ENCODE measurements at places on chromosomes 6 and 20.

GRCh38 chr6:127864701-127865100, 36.2 kb downstream of the THEMIS start:
- no peak for DNase-seq

DNA sequence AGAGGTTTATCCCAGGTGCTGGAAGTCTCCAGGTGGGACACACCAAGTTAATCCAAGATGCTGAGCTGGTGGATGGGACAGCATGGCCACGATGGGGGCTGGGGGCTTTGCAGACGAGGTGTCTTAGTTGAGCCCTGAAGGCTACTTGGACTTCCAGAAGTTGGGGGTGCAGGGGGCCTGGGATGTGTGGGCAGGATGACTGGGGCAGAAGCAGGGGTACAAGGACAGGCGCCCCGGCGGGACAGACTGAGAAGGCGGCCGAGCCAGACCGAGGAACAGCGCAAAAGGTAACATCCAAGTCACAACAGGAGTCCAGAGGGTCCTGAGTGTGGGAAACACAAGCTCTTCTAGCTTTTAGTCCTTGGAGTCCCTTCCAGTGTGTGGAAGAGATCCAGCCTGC, 23.8 kb downstream of the RAMACL start:
- DNase-seq, result no peak

GRCh38 chr6:73985891-73986290, 289.9 kb downstream of the CD109 start:
- DNase-seq, result no peak

DNA sequence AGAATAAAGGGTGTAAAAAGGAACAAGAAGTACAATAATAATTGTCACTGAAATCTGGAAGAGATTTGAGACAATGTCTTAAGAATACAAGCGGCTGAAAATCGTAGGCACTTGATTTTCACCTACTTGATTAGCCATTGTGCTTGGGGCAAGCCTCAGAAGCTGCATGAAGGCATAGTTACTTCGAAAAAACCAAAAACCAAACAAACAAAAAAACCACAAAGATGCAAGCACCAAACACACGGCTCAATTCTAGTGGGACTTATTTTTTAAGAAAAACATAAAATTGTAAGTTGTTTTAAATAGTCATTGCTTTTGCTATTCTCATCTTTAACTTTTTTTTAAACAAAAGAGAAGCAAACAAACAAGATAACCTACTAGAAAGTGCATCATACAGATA, 235.6 kb downstream of the OGFRL1 start:
- DNase-seq, result no peak

GRCh38 chr6:3835055-3835731, 14.0 kb upstream of the FAM50B start:
- no peak for DNase-seq

- no peak for DNase-seq
Observed at GRCh38 chr20:13928901-13929300, 61.5 kb downstream of the SEL1L2 start.

DNA sequence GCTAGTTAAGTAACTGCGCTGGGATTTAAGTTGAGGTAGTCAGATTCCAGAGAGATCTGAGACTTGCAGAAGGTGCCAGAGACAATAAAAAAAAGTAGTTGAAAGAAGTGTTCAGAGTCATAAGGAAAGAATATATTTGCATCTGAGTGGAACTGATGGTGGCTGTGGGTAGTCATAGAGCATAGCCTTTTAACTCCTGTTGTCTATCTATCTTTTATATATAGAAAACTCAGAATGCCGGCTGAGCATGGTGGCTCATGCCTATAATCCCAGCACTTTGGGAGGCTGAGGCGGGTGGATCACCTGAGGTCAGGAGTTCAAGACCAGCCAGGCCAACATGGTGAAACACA, 62.0 kb downstream of the CARMIL1 start:
- DNase-seq, result no peak

DNA sequence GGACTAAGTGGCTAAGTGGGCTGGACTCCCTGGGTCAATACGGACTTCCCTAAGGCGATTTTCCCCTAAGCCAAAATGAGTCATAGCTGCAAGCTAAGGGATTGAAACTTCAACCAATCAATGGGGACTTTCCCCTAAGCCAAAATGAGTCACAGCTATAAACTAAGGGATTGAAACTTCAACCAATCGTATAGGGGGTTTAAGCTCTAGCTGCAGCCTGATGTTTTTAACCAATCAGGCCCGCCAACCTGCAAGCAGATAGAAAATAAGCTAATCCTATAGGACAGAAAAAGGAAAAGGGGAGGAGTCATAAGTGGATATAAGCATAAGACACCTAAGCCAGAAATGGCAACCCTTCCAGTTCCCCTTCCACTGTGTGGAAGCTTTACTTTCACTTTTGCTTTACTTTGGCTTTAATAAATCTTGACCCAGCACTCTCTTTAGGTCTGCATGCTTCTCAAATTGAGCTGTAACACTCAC, 655.0 kb upstream of the HS3ST5 start:
- no peak for DNase-seq

DNA sequence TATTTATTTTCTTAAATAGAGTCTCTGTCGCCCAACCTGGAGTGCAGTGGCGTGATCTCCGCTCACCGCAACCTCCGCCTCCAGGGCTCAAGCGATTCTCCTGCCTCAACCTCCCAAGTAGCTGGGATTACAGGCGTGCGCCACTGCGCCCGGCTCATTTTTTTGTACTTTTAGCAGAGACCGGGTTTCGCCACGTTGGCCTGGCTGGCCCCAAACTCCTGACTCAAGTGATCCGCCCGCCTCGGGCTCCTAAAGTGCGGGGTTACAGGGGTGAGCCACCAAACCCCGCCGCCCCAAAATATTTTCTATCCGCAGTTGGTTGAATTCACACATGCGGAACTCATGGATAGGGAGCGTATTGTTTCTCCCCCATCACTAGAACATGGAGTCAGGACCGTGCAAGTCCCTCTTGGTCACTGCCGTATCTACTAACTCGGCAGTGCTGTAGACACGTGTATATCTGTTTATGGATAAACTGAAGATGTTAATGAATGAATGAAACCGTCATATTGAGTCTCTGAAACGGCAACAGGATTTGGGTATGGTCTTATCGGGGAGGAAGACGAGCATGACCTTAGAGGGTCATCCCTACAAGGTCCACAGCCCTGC, 904 bp downstream of the MKKS start:
- no peak for DNase-seq

DNA sequence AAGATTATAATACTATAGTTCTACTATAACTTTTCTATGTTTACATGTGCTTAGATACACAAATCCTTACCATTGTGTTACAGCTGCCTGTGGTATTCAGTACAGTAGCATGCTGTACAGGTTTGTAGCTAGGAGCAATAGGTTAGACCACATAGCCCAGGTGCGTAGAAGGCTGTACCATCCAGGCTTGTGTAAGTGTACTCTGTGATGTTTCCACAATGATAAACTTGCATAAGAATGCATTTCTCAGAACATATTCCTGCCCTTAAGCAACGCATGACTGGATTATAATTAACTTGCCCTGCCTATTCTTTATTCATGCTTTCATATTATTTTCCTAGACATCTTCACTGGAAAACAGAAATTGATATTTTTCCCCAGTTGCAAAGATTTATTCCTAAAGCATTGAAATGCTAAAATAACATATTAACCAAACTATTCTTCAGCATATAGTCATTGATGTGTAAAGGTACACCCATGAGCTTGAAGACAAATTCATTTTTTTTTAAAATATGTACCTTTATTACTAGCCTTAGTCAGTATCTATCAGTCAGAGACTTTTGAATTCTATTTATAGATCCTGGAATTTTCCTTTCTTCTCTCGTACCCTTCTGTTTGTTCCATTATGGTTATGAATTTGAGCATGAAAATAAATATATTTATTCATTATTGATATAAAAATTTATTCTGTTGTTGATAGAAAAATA, 7.2 kb upstream of the CTAGE9 start:
- DNase-seq, result no peak

- no peak for DNase-seq
Observed at GRCh38 chr6:125219361-125219895, 65.9 kb downstream of the TPD52L1 start.

- no peak for DNase-seq
Observed at GRCh38 chr20:14915356-14915755, 577.9 kb upstream of the FLRT3 start.

DNA sequence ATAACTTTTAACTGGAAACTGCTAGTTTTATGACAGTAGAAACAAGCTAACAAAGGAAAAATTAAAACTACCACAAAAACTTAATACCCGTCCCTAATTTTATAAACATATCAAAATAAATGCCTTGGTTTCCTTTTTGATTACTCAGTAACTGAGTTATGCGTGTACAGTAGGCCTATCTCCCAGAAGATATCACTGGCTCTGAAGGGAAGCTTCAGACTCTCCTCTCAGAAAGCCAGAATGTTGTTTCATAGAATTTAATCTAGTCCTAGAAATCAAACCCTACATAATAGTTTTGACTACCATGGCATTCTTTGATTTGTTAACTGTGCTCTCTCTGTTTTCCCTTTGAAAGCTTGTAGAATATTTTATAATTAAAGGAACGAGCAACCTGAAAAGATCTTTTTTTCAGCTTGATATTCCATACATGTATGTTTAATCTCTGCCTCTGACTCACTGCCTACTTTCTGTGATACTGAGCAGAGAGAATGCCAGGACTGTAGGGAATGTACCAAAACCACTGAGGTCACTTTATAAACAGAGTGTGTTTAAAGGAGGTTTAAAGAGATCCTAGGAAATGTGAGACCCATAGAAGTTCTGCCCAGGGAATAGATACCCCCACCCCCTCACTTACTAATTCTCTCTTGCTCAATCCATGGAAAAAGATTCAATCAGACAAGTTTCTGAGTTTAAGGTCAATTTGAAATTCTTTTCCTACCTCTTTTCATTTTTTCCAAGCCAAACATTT, 311.5 kb downstream of the HDGFL1 start:
- DNase-seq, result no peak

- no peak for DNase-seq
Observed at GRCh38 chr6:77466451-77467437, 3.5 kb upstream of the HTR1B start.

DNA sequence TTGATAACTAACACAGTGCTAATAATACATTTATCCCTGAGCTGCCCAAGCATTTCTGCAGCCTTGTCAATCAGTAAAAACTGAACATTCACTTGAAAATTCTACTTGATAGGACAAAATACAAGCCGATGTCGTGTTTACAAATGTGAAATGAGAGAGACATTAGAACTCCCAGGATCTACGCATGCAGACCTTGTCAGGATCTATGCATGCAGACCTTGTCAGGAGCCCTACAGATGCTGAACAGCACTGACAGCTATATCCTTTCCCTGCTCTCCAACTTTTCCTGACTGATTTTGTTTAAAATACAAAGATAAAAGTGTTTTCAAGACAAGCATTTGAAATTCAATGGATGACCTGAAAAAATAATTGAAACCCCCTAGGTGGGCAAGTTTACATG, 28.9 kb downstream of the INSM1 start:
- DNase-seq, result no peak

- no peak for DNase-seq
Observed at GRCh38 chr6:82744286-82745015, 321.2 kb downstream of the UBE3D start.

DNA sequence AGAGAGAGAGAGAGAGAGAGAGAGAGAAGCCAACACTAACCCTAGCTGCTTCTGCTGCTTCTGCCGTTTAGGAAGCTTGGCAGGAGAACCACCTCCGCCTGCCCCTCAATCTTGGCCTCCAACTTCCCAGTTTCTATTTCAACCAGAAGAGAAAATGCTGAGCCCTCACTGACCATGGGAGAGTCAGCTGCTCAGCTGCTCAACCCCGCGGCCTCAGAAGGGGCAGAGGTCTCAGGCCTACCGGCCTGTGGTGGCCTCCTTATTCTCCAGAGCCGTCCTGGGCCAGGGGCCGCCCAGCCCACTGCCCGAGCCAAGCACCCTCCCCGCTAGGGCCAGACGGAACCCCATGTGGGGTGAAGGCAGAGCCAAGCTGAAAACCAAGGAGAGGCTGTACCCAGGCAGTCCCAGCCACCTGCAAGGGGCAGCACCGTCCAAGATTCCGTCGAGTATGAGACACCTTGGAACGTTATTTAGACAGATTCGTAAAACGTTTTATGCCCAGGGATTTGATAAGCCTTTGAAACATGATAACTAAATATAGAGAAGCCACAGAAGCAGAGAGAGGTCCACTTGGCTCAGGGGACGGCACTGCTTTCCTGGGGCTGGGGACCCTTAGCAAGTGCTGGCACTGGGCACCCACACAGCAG, 116.6 kb downstream of the DLL1 start:
- no peak for DNase-seq

- DNase-seq, result no peak
Observed at GRCh38 chr6:112485120-112485826, 138.1 kb downstream of the RFPL4B start.

Measured in activated CD4-positive, CD25-positive, alpha-beta regulatory T cell (primary cell).